ENCODE measurements at places on chromosomes 7 and 10.

DNA sequence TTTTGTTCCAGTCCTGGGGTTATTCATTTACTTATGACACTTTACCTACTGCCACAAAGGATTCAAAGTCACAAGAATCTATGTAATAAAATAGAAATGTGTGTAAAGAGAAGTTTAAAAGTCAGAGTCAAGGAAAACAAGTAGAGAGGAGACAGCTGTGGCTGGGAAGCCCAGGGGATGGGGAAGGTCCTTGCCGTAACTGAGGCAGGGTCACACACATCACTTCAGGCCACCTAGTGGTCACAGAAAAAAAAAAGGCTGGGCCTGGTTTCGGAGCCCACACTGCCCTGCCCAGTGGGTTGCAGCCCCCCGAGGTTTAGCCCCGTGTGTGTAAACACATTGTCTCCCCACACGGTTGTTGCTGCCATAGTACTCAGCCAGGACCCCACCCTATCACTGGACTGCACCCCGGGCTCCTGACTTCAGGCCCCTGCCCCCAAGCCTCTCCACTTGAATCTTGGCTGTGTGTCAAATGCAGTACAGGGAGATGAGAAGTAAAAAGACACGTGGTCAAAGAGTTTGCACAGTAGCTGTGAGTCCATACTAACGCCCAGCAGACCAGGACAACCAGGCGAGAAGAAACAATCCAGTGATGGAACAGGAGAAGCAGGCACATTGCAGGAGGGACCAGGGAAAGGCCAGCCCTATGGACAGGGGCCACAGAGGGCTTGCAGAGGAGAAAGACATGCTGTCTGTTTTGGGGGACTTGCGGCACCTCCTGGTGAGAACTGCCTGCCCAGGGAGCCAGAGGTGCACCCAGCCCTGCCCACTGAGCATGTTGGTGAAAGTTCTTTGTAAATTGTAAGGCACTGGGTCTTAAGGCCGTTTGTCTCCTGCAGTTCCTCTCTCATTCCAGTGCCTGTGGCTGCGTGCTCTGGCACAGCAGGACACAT is 91.4 kb upstream of the MACROH2A2 start:
- DNase-seq = no peak

- no peak for DNase-seq
Measured at GRCh38 chr7:13849163-13849892, 140.1 kb downstream of the ETV1 start.

DNA sequence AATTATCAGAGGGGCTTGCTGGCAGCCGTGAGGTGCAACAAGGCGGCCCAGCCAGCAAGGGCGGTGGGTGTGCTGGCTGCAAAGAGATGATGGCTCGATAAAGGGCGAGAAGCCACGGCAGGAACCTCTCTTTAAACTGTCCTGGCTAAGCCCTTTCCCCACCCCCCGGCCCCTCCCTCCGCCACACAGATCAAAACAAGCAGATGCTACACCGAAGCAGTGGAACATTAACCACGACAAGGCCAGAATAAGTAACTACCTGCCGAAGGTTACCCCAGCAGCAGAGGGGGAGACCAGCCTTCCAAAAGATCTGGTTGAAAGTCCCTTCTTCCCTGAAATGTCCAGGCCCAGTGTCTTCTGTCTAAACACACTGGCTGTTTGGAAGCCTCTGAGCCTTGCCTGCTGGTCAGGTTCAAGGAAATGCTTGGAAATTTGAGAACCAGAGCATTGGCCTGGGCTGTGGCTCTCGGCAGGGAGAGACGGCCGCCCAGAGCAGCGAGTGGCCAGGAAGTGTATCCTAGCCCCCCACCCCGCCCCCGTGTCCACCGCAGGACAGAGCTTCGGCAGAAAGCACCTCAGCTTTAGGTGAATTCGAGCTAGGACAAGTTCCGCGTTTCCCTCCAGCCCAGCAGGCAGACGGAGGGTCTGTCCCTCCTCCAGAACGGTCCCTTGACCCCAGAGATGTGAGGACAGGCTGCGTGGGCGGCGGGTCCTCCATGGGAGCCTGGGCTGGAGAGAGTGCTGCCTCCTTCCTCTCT is 2.1 kb downstream of the FAM20C start:
- no peak for DNase-seq

- DNase-seq = no peak
Measured at GRCh38 chr7:102201576-102201975, 85.1 kb upstream of the SH2B2 start.

GRCh38 chr10:60611291-60611747 is 167.0 kb upstream of the CDK1 start:
- no peak for DNase-seq

GRCh38 chr7:148824864-148825263 is 59.2 kb downstream of the EZH2 start:
- no peak for DNase-seq

DNA sequence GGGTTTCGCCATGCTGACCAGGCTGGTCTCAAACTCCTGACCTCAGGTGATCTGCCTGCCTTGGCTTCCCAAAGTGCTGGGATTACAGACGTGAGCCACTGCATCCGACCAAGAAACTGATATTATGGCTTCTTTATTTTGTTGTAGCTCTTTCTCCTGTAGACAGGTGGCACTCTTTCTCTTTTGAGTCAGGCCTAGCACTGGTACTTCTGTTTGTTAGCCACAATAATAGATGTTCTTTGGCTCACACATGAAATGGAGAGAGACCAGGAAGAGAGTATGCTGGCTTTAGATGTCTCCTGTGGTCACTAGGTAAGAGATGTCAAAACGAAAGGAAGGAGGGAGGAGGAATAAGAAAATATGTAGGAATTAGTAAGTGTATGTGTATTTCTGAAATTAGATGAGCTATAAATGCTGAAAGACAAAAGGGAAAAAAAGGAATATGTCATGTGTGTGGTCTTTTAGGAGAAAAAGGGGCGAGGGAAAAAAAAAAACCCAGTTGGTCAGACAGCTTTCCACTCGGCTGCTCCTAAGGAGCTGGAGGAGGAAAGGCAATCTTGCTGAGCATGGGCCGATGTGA is 78.7 kb downstream of the CLEC2L start:
- DNase-seq = no peak

DNA sequence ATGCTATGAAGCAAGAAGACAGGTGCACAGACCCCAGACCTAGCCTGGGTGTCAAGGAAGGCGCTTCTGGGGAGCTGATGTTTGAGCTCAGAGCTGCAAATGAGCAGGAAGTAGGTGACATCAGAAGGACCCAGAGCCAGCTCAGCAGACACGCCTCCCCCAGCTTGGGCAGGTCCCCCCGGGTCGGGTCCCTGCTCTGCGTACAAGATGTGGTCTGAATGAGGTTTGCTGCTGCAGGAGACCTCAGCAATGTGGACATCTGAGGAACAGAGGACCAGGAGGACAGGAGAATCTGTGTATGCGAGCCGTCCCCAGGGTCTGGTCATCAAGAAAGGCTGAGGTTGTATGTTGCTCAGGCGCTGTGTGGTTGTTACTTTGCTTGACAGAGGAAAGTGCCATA is 51.8 kb downstream of the TACC2 start:
- no peak for DNase-seq
